ENCODE measurements at places on chromosomes 11 and 22.

DNA sequence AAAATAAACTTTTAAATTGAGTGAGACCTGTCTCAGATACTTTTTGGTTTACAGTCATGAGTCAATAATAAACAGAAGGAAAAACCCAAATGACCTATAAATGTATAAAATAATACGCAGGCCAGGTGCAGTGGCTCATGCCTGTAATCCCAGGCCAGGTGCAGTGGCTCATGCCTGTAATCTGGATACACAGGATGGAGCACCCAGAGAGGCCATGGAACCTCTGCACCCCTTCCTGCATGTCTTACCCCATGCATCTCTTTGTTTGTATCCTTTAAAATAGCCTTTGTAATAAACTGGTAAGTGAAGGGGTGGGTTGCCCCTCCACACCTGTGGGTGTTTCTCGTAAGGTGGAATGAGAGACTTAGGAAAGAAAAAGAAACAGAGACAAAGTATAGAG lies 8.9 kb upstream of the PLAAT4 start:
- no peak for DNase-seq

- DNase-seq: no peak
Measured at GRCh38 chr11:127390465-127390864, 389.9 kb upstream of the KIRREL3 start.

GRCh38 chr11:74570266-74571061 lies 21.9 kb upstream of the POLD3 start:
- DNase-seq: no peak

GRCh38 chr11:1803246-1803645 lies 31.5 kb upstream of the SYT8 start:
- no peak for DNase-seq

GRCh38 chr11:126518071-126518971 lies 162.8 kb downstream of the ST3GAL4 start:
- DNase-seq: no peak

DNA sequence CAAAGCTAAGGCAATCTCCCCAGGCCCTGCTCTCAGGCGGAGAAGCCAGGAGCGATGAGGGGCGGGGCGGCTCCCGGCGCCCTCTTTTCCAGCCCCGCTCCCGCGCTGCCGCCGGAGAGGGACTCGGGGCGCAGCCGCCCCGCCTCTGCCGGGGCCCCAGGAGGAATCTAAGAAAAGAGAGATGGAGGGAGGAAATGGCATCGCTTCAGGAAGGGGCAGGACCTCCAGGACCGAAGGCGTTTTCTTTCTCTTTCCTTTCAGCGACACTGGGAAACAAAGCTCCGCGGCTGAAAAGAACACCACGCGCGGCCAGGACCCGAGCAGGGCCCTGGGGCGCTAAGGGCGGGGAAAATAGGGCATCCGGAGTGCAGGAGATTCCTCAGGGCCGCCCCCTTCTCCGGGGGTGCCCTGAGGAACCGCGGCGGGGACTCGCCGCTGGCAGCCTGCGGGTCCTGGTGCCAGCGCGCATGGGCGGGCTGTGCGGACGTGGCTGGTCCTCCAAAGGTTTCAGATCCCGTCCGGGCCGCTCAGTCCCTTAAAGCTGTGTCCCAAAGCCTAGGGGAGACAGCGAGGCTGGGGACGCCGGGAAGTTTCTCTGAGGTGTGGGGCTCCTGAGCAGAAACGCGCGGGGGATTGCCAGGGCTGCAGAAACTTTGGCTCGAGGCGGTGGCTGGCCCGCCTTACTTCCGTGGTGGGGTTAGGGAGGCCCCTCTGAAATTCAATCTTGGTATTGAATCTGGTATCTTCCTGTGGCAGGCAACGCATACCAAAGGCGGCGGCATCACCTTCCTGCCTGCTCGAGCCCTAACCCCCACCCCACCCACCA lies 2.8 kb upstream of the BSX start:
- DNase-seq: no peak

DNA sequence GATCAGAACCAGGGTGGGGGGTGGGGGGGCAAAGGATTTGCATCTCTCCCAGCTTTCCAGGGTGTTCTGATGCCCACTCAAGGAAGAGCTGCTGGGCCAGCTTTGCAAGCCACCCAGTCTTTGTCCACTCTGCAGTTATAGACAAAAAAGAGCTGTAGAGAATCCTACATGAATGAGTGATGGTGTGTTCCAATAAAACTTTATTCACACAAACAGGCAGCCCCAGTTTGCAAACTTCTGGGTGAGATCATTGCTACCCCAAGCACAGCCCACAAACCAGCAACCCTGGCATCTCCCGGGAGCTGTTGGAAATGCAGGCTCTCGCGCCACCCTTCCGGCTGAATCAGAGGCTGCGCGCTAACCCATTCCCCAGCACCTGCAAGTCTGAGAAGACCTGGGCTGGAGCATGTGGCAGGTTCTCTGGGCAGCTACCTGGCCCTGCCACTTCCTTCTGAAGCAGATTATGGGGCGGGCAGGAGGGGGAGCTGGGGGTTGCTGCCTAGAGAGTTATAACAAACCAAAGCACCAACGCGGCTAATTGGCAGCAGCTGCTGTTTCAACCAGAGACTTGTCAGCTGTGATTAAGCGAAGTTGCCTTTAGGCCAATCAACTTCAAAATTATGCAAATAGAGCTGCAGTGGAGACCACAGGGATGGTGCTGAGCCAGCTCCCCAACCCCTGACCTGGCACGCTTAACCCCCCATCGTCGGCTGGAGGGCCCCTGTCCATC lies 3.8 kb upstream of the SHISAL1 start:
- DNase-seq: no peak
